Activated CD4-positive, alpha-beta memory T cell treated with anti-CD3 and anti-CD28 coated beads, Interleukin-2, amount 10 ng/mL, durations not matched to agents 7 days and 5 days (primary cell): ENCODE measurements at places on chromosomes 1 and 21.

- H3K27ac ChIP-seq = no peak overlapping the region
- no peak for DNase-seq
- H3K27me3 ChIP-seq = no peaks in the 10 kb centered on the region
- H3K4me1 ChIP-seq = peaks cover 9% of the 10 kb centered on the region
- H3K36me3 ChIP-seq = no peaks in the 10 kb centered on the region
- no peak overlapping the region for H3K4me3 ChIP-seq
Observed at GRCh38 chr1:230280054-230280795, 145.9 kb downstream of the PGBD5 start.

DNA sequence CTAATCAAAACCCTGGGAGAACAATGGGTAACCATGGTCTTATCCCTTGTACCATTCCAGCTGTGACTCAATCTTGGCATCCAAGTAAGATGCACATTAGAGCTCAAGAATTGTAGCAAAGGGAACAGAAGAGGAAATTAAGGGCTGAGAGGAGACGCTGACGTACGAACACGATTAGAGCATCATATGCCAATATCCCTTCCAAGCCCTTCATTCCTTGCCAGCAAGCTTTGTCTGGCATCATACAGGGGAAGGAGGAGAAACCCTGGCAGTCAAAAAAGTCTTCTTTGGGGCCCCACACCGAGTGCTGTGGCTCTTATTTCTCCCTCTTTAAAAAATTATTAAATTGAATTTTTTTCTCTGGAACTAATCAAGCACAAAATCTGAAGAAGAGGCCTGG is 120.9 kb downstream of the ASTN1 start:
- H3K4me1 ChIP-seq = no peaks in the 10 kb centered on the region
- H3K4me3 ChIP-seq = no peak overlapping the region
- no peak overlapping the region for H3K27ac ChIP-seq
- no peak for DNase-seq

- no peak overlapping the region for H3K4me3 ChIP-seq
- peaks cover 17% of the 10 kb centered on the region for H3K36me3 ChIP-seq
- H3K27me3 ChIP-seq = no peaks in the 10 kb centered on the region
- H3K4me1 ChIP-seq = peaks cover 21% of the 10 kb centered on the region
Observed at GRCh38 chr1:150236614-150237100, 745 bp upstream of the ANP32E start.

GRCh38 chr1:169739980-169740379 is 6.1 kb upstream of the SELE start:
- no peaks in the 10 kb centered on the region for H3K4me1 ChIP-seq
- no peak overlapping the region for H3K27ac ChIP-seq
- no peak overlapping the region for H3K4me3 ChIP-seq
- H3K36me3 ChIP-seq = no peaks in the 10 kb centered on the region
- peaks cover 27% of the 10 kb centered on the region for H3K27me3 ChIP-seq

DNA sequence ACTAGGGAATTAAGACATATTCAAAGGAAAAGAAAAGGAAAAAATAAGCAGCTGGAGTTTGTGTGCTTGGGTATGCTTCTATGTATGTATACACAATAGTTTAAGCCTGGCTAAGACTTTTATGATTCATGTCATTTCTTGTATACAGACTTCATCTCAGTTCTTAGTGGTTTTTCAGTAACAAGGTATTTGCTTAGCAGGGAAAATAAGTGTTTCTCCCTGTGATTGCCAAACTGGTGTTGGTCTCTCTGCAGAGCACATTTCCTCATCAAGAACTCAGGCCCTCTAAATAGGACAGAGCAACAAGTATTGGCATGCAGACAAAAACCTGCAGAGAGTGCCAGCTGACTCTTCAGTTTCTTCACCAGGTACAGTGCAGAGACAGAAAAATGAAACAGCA is 484.4 kb upstream of the ZRANB2 start:
- DNase-seq = no peak
- no peak overlapping the region for H3K4me3 ChIP-seq
- H3K27me3 ChIP-seq = no peaks in the 10 kb centered on the region
- H3K27ac ChIP-seq = no peak overlapping the region
- no peaks in the 10 kb centered on the region for H3K36me3 ChIP-seq

DNA sequence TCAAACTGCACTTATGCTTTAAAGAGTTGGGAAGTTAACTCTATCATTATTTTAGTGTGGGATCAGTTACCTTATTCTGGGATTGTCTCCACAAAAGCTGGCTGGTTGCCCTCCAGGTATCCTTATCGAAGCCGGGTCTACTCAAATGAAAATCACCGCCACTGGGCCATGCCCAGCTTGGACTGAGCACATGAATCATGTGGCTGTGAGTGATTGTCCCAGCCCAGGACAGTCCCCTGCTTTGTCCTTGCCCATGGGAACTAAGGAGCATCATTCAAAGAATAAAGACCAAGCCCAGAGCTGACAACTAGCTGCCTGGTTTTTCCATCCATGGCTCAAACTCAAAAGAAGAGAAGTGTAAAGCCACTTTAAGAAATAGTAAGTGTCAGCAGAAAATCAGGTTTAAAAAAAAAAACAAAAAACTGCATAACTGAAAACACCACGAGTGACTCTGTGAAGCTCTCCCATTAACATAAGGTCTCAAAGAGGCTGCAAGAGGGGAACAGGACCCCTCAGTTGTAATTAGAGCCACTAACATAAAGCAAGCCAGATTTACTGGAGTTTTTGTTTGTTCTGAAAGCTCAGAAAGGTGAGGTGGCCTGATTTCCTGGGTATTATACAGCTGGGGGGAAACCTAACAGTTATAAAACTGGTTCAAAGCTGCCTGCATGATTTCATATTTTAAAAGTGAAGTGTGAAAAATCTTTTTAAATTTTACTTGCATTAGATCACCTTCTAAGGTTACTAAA is 91.5 kb downstream of the KIF14 start:
- H3K27ac ChIP-seq = no peak overlapping the region
- no peaks in the 10 kb centered on the region for H3K36me3 ChIP-seq
- peaks cover 9% of the 10 kb centered on the region for H3K4me1 ChIP-seq
- no peak overlapping the region for H3K4me3 ChIP-seq
- peaks cover 2% of the 10 kb centered on the region for H3K27me3 ChIP-seq

GRCh38 chr1:185775501-185775900 is 41.3 kb downstream of the HMCN1 start:
- H3K4me1 ChIP-seq = no peaks in the 10 kb centered on the region
- no peaks in the 10 kb centered on the region for H3K36me3 ChIP-seq
- no peak overlapping the region for H3K4me3 ChIP-seq
- H3K27ac ChIP-seq = no peak overlapping the region
- H3K27me3 ChIP-seq = peaks cover 7% of the 10 kb centered on the region
- no peak for DNase-seq

- H3K4me3 ChIP-seq = no peak overlapping the region
- H3K4me1 ChIP-seq = peaks cover 1% of the 10 kb centered on the region
- H3K27ac ChIP-seq = no peak overlapping the region
- peaks cover 10% of the 10 kb centered on the region for H3K27me3 ChIP-seq
Observed at GRCh38 chr1:58708166-58708565, 8.3 kb upstream of the MYSM1 start.

GRCh38 chr1:29239142-29239541 is 2.8 kb downstream of the PTPRU start:
- H3K27me3 ChIP-seq = peaks cover 50% of the 10 kb centered on the region
- H3K4me1 ChIP-seq = peaks cover 19% of the 10 kb centered on the region
- H3K27ac ChIP-seq = no peak overlapping the region
- no peak for DNase-seq

GRCh38 chr1:32111789-32112188 is 3.9 kb downstream of the KPNA6 start:
- no peaks in the 10 kb centered on the region for H3K27me3 ChIP-seq
- H3K4me3 ChIP-seq = no peak overlapping the region
- DNase-seq = no peak
- peaks cover 12% of the 10 kb centered on the region for H3K36me3 ChIP-seq
- no peak overlapping the region for H3K27ac ChIP-seq

DNA sequence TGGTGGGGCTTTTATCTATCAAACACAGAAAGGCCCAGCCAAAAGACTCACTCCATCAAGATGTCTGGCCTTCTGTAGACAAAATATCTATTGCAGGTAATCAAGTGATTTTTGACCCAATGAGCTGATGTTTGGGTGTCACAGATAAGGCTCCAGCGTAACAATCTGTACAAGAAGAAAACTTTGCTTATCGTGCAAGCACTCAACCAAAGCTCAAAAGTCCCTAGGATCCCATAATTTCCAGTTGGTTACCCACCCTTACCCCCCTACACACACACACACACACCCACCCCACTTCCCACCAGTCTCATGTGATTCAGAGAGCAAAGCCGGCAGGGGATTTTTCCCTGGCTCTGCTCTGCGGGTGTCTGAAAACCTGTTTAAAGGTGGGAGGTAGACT is 5.8 kb downstream of the ITPKB start:
- no peak for DNase-seq
- peaks cover 78% of the 10 kb centered on the region for H3K4me1 ChIP-seq
- H3K36me3 ChIP-seq = peaks cover 77% of the 10 kb centered on the region
- H3K4me3 ChIP-seq = peak overlapping the region; percentile 87

GRCh38 chr1:19115082-19115808 is 94.8 kb downstream of the UBR4 start:
- DNase-seq = no peak
- peak overlapping the region; percentile 24 for H3K27ac ChIP-seq
- H3K4me1 ChIP-seq = no peaks in the 10 kb centered on the region
- no peak overlapping the region for H3K4me3 ChIP-seq
- no peaks in the 10 kb centered on the region for H3K27me3 ChIP-seq

- no peak for DNase-seq
- H3K4me3 ChIP-seq = no peak overlapping the region
- H3K4me1 ChIP-seq = no peaks in the 10 kb centered on the region
- H3K27me3 ChIP-seq = no peaks in the 10 kb centered on the region
- no peak overlapping the region for H3K27ac ChIP-seq
Observed at GRCh38 chr1:213201380-213202155, 150.5 kb downstream of the RPS6KC1 start.

DNA sequence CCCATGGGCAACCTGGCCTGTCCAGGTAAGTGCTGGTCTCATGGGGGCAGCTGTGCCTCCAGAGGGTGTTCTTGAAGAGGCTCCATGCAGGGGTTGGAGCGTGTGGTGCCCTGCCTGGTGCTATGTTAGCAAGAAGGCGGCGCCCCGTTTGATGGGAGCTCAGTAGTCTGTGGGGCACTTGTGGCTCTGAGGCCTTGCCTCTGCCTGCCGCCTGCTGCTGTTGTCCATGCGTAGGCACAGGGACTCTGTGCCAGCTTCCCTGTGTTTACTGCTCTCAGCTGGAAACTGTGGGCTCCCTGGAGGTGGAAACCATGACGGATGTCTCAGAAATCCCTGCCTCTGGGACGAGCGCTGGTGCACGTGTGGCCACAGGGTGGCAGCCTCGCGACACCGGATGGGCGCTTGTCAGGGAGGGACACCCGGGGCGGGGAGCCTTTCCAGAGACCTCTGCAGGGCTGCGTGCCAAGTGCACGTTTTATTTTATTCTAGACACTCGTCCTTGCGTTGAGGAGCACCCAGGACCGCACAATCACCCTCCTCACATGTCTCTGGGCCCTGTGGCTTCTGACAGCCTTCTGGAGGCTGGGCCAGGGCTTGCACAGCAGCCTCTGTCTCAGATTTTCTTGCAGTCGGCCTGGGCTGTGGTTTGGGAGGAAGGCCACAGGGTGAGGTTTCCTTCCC is 27.1 kb downstream of the SNAP47 start:
- H3K27me3 ChIP-seq = no peaks in the 10 kb centered on the region
- DNase-seq = peak; percentile 95
- peaks cover 91% of the 10 kb centered on the region for H3K36me3 ChIP-seq
- H3K27ac ChIP-seq = peak overlapping the region; percentile 94
- peaks cover 99% of the 10 kb centered on the region for H3K4me1 ChIP-seq

GRCh38 chr1:110452330-110452729 is 1.4 kb downstream of the PROK1 start:
- H3K4me3 ChIP-seq = no peak overlapping the region
- no peak for DNase-seq
- H3K27me3 ChIP-seq = peaks cover 27% of the 10 kb centered on the region
- no peaks in the 10 kb centered on the region for H3K4me1 ChIP-seq
- H3K27ac ChIP-seq = no peak overlapping the region
- H3K36me3 ChIP-seq = no peaks in the 10 kb centered on the region
